Astrocyte (in vitro differentiated cells and primary cell): ENCODE measurements at places on chromosomes 7 and 10.

GRCh38 chr7:33400214-33400538 is 270.8 kb downstream of the BBS9 start:
- no peak for DNase-seq

DNA sequence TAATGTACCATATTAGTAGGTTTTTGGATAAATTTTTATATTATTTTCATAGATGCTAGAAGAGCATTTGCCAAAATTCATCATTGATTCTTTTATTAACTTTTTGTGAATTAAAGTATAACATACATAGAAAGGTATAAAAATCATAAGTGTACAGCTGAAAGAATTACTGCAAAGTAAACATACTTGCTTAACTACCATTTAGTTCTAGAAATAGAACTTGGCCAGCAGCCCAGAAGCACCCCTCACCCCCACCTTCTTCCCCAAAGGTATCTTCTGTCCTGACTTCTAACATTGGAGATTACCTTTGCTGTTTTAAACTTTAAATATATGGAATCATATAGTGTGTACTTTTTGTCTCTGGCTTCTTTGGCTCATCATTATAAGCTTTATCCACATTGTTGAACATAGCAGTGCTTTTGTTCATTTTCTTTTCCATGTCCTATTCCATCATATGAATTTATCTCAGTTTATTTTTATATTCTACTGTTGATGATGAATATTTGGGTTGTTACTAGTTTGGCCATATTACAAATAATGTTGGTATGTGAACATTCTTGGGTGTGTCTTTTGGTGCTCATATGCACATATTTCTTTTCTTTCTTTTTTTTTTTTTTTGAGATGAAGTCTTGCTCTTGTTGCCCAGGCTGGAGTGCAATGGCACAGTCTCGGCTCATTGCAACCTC is 142.8 kb downstream of the ADK start:
- peak; percentile 85 for DNase-seq

GRCh38 chr7:157472311-157473050 is 135.7 kb downstream of the DNAJB6 start:
- no peak for DNase-seq

GRCh38 chr10:36087006-36088005 is 445.2 kb upstream of the FZD8 start:
- DNase-seq, result no peak

GRCh38 chr7:70416347-70416985 is 715.5 kb upstream of the GALNT17 start:
- no peak for DNase-seq

DNA sequence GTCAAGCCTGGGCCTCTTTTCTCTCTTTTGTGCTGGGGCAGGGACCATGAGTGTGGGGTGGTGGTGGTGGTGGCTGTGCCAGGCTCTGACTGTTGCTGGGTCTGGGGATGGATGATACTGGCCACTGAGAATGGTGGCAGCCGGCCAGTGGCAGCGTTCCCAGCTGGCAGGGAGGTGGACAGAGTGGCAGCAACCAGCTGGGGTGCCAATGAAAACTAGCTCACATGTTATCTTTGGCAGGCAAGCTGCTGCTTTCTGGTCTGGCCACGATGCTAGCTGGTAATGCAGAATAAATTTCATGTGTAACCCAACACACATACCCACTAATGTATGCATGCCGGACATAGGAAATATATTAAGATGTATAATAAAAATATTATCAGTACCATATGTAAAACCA is 95.0 kb upstream of the SLC26A5 start:
- no peak for DNase-seq

GRCh38 chr7:152130658-152131590 is 105.5 kb downstream of the GALNT11 start:
- no peak for DNase-seq

DNA sequence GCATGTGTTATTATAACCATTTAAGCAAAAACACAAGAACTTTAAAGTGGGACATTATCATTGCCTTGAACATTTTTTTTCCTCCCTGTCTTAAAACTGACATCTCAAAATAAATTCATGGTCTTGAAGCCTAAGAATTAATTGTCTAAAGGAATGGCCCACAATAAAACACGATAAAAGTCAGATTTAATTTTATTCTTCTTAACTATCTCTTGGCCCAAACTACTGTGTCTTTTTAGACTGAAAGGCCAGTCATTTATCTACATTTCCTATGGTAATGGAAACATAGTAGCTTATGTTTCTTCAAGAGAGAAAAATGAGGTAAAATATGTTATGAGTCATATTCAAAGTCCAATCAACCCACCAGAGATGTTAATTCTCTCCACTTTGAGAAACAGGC is 24.4 kb upstream of the ETV1 start:
- DNase-seq, result peak; percentile 63

- no peak for DNase-seq
Observed at GRCh38 chr7:25429731-25430130, 201.4 kb upstream of the NPVF start.

DNA sequence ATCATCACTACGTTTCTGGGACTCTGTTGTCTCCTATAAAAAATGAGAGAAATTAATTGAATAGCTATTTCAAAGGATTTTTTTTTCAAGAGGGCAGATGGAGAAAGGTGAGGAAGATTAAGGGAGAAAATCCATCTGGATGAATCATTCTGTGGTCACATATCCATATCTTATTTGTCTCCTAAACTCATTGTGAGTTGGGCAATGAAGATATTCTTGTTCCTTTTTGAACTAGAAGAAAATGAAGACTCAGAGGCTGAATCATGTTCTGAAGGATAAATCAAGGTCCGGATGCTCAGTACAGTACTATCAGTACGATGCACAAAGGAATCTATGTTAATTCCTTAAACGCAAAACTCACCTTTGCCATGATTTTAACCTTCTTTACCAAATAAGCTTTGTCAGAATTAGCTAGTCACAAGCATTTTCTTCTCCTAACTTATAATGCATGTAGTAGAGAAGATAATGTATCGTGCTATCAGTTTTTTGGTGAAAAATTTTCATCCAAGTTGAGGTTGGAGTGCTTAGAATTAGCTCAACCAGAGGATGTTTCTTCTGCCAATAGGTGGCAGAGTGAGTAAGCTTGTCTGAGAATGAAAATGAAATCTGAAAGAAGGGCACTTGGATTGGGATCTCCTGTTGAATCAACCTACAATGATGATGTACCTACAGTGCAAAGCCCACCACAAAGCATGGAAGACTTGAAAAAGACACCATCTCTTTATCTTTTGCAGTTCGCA is 446.9 kb downstream of the KIF20B start:
- peak; percentile 86 for DNase-seq

DNA sequence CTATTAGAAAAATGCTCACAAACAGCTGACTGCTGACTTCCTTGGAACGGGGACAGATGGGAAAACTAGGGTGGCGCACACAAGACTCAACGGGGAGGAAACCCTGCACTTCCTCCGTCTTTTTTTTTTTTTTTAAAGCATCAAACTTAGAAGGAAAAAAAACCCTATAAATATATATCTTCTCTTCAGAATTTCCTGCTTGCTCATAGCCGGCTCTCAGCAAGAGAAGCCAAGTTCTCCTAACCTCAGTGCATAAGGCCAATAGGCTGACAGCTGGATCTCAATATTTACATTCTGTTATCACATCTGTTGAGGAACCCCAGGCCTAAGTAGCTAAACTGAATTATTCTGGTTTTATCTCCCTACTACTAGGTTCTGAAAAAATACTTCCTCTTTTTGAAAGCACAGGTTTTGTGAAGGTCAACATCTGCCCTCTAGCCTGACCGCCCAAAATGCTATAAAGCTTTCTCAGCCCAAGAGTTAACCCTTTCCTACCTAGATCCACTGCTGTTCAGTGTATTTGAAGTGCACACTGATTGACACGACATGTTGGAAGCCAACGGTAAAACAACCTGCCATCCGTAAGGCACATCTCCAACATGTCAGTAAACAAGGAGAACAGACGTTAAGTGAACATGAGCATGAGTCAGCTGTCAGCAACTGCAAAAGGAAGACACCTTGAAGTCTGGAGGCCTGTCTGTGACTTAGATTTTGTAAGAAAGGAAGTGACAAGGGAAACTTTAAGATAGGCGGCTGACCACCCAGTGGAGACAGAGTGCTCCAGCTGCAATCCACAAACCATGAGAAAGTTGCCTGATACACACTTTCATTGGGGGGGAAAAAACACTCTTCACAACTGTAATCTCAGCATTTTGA is 83.8 kb downstream of the EBLN1 start:
- no peak for DNase-seq

- no peak for DNase-seq
Observed at GRCh38 chr10:60290558-60290957, 99.1 kb downstream of the ANK3 start.

- DNase-seq, result no peak
Observed at GRCh38 chr10:98338896-98339295, 70.9 kb upstream of the LOXL4 start.

- no peak for DNase-seq
Observed at GRCh38 chr7:122018032-122018431, 126.0 kb downstream of the AASS start.

DNA sequence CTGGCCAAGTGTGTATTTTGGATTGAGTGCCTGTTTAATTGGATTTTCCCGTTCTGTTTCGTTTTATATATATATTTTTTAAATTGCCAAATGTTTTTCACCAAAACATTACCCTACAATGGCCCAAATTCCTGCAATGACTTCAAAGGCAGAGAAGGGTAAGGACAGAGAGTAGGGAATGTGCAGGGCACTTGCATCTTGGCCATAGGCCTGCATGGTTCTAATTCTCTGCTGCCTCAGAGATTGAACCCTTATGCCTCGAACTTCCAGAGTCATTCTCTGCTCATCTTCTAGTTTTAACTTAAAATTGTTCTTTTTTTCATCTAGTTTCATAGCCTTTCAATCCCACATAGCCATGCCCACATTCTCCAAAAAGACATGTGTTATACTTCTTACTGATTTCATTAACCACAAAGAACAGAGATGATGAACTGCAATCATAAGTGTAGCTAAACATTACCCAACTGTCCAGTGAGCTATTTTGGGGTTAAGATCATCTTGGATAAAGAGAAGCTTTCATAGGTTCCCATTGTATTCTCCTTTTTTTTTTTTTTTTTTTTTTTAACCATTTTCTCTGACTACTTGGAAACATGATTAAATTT is 177.6 kb downstream of the PLXDC2 start:
- peak; percentile 58 for DNase-seq

- DNase-seq, result no peak
Observed at GRCh38 chr7:115221456-115221855, 299.6 kb downstream of the MDFIC start.

GRCh38 chr7:124022551-124022950 is 10.3 kb downstream of the TMEM229A start:
- DNase-seq, result no peak

- DNase-seq, result peak; percentile 9
Observed at GRCh38 chr10:101489355-101489754, 98.7 kb downstream of the POLL start.

- DNase-seq, result no peak
Observed at GRCh38 chr10:4034907-4035598, 250.0 kb upstream of the KLF6 start.

GRCh38 chr10:22356324-22356873 is 11.1 kb downstream of the SPAG6 start:
- no peak for DNase-seq

GRCh38 chr10:120515741-120516140 is 58.7 kb downstream of the PLPP4 start:
- no peak for DNase-seq

GRCh38 chr10:119651514-119652360 is 557 bp downstream of the BAG3 start:
- no peak for DNase-seq

- DNase-seq, result no peak
Observed at GRCh38 chr7:128155100-128155740, 85.9 kb upstream of the LEP start.

GRCh38 chr7:158680754-158681153 is 23.9 kb downstream of the NCAPG2 start:
- DNase-seq, result no peak

DNA sequence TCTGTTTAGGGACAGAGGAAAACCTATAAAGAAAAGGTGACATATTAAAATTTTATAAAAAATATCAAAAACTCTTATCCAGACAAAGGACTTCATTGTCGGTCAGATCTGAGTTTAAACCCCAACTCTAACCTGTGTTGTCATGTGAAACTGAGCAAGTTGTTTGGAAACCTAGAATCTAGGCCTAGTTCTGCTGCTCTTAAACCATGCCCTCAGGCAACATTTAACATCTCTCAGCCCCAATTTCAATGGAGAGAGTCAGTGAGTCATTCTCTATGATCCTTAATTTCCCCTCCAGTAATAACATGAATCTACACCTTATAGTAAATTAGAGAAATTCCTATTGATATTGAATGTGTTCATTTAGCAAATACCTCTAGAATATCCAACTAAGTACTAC is 192.3 kb downstream of the IMMP2L start:
- no peak for DNase-seq

DNA sequence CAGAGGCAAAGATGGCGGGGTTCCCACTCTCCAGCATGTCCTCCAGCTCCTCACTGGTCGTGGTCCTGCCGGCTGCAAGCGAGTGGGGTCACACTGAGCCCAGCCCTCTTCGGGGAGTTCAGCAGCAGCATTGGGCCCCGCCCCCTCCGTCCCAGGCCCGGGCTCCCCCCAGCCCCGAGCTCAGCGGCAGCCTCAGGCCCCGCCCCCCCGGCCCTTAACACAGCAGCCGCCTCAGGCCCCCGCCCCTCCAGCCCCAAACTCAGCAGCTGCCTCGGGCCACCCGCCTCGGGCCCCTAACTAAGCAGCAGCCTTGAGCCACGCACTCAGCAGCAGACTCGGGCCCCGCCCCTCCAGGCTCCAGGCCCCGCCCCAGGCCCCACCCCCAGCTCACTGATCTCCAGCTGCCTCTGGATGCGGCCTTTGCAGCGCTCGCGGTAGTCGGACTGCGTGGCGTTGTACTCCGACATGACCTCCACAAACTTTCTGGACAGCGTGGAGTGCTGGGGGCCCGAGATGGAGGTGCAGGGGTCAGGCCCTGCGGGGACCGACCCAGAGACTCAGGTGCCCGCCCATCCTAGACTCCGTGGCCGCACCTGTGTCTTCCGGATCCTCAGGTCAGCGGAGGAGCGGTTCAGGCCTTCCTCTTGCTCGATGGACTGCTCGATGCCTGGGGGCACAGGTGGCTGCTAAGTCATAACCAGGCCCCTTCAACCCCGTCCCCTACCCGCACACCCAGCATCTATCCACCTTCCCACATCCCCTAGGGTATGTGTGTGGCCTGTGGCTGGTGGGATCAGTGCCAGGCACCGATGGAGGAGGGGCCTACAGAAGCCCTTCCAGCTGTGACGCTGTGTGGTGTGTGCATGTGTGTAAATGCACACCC is 15.5 kb downstream of the STX1A start:
- DNase-seq, result no peak

GRCh38 chr7:105195891-105196290 is 181.9 kb downstream of the KMT2E start:
- DNase-seq, result no peak
